ENCODE measurements at places on chromosomes 13 and 19. TPM values are rescaled to one million over a fixed set of nuclear protein-coding genes. Genes with fewer than 3 reads are reported as not detected.

GRCh38 chr13:79389026-79389425 is 17.0 kb downstream of the RBM26 start:
- no peaks in the 10 kb centered on the region for H3K27me3 ChIP-seq
- DNase-seq, result no peak
- H3K36me3 ChIP-seq, result no peaks in the 10 kb centered on the region
- H3K27ac ChIP-seq, result no peak overlapping the region
- no peak overlapping the region for H3K4me3 ChIP-seq

DNA sequence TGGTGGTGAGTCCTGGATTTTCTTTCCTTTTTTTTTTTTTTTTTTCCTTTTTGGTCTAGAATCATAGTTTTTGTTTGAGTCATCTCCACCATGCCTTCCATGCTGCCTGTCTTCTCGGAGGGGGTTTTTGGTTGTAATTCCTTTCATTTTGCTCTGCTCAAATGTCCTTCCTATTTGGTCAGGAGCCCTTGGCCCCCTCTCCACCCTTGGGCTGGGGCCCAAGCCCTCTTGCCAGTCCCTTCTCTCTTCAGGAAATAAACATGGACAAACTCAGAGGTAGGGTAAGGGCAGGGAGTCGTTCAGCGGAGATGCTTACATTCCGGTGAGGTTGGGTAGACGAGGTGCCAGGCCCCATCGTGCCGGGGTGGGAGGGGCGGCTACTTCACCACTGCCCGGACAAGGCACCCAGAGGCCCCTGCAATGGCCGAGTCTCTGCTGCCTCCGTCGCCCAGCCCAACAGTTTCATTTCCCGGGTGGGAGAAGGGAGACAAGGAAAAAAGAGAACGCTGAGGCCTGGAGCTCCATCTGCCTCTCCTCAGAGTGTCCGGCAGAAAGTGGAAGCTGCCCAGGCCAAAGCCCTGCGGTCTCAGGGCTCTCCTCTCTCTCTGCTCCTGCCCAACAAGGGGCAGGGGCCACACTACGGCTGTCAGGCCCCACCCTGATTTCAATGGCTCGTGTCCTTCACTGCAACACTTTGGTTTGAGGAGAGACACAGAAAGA is 12.7 kb downstream of the ZNF574 start:
- no peak for DNase-seq
- peaks cover 2% of the 10 kb centered on the region for H3K36me3 ChIP-seq

GRCh38 chr13:80945328-80945727 is 604.4 kb upstream of the SPRY2 start:
- no peak overlapping the region for H3K4me3 ChIP-seq
- no peaks in the 10 kb centered on the region for H3K4me1 ChIP-seq
- no peak for DNase-seq
- H3K27ac ChIP-seq, result no peak overlapping the region

DNA sequence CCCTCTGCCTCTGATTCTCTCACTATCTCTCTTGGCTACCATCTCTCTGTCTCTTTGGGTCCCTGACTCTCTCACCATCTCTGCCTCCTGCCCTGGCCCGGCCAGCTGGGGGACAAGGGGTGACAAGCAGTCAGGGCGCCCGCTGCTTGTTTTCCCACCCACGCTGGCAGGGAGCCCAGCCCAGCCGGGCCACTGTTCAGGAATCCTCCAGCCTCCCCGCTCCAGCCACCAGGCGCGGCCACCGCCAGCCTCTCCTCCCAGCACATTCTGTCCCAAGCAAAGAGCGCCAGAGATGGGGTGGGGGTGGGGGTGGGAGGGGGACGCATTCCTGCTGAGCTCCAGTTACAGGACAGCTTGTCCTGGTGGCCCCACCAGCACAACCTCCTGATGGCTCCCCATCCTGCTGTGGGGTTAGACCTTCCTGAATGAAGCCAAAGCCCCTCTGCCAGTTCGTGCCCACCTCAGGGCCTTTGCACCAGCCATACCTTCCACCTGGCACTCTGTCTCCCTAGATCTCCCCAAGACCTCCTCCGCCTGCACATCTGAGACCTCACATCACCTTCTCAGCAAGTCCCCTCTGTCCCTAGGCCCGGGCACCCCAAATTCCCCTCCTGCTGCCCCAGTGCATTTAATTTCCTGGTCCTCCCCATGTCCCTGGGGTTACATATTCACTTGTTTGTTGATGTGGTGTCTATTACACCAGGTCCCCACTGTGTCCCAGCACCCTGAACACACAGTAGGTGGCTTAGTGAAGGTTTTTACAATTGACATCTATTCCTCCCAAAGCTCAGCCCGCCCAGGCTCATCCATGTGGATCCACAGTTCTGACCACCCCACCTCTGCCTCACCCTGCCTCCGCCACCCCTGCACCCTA is 12.5 kb downstream of the ARRDC2 start:
- DNase-seq, result no peak
- H3K4me1 ChIP-seq, result peaks cover 68% of the 10 kb centered on the region
- no peaks in the 10 kb centered on the region for H3K27me3 ChIP-seq
- no peak overlapping the region for H3K4me3 ChIP-seq
- H3K36me3 ChIP-seq, result peaks cover 1% of the 10 kb centered on the region

DNA sequence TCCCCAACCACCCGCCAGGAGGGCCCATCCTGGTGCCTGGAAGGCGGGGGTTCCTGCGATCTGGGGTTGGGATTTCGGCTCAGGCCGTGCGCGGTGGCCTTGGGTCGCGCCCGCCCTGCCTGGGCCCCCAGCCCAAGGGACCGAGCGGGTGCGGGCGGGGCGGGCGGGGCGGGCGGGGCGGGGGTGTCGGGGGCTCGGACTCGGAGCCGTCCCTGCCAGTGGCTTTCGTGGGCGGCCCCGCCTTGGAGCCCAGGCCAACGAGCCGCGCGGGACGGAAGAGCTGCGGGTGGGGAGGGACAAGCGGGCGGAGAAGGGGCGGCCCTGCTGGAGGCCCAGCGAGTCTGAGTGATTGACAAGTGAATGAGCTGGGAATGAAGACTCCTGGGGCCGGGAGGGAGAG is 24.6 kb upstream of the ZNF729 start:
- H3K36me3 ChIP-seq, result no peaks in the 10 kb centered on the region
- no peak overlapping the region for H3K4me3 ChIP-seq
- H3K4me1 ChIP-seq, result no peaks in the 10 kb centered on the region
- H3K27me3 ChIP-seq, result no peaks in the 10 kb centered on the region
- no peak overlapping the region for H3K27ac ChIP-seq
- DNase-seq, result no peak

DNA sequence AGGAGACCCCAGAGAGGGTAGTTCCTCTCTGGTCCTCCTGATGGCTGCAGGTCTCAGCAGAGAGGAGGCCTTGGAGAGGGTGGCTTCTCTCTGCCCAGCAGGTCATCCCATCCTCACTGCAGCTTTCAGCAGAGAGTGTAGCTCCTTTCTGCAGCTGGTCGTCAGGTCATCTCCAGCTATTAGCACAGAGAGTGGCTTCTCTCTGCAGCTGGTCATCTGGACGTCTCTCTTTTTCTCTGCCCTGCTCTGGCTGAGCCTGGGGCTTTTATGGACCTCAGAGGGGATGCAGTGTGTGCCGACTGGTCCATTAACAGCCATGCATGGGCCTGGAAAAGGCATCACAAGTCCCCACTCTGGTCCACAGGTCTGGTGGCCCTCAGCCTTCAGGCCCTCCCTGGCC is 20.3 kb downstream of the TNFSF9 start:
- no peak overlapping the region for H3K27ac ChIP-seq
- no peak for DNase-seq
- no peaks in the 10 kb centered on the region for H3K27me3 ChIP-seq
- peaks cover 17% of the 10 kb centered on the region for H3K4me1 ChIP-seq

GRCh38 chr13:47146136-47146535 is 249.3 kb upstream of the HTR2A start:
- no peaks in the 10 kb centered on the region for H3K27me3 ChIP-seq
- H3K27ac ChIP-seq, result no peak overlapping the region
- no peaks in the 10 kb centered on the region for H3K4me1 ChIP-seq
- H3K4me3 ChIP-seq, result no peak overlapping the region

GRCh38 chr13:76874479-76874878 is 11.7 kb downstream of the KCTD12 start:
- no peak overlapping the region for H3K4me3 ChIP-seq
- no peaks in the 10 kb centered on the region for H3K36me3 ChIP-seq
- H3K4me1 ChIP-seq, result peaks cover 9% of the 10 kb centered on the region
- no peak for DNase-seq
- no peaks in the 10 kb centered on the region for H3K27me3 ChIP-seq
- H3K27ac ChIP-seq, result no peak overlapping the region

DNA sequence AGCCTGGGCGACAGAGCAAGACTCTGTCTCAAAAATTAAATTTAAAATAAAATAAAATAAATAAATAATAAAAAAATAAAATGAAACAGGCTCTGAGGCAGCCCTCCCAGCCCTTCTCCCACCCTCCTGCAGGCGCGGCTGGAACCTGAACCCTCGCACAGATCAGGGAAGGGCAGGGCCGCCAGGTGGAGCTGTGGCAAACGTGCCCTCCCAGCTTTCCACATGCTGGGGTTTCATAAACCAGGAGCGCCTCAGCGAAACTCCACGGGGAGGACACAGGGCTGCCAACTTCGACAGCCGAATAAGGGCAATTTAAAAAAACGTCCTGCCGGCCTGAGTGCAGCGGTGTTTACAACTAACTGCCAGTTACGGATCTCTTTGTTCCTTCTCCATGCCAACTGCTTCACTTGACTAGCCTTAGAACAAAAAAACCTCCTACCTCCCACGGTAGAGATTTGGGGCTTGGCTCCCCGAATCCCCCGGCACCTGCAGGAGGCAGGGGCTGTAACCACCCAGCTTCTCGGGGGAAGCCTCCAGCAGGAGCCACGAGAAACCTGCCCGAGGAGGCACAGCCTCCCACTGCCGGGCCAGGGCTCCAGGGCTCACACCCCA is 15.9 kb downstream of the ZNF787 start:
- H3K27me3 ChIP-seq, result no peaks in the 10 kb centered on the region
- H3K4me1 ChIP-seq, result peaks cover 9% of the 10 kb centered on the region
- peak; percentile 37 for DNase-seq
- H3K4me3 ChIP-seq, result no peak overlapping the region
- H3K36me3 ChIP-seq, result peaks cover 17% of the 10 kb centered on the region
- no peak overlapping the region for H3K27ac ChIP-seq

GRCh38 chr13:27792393-27793218 is at the start of gene GSX1:
Gene GSX1, plus strand, starts transcription at chr13:27792483. Its CDS starts 208 bp downstream, at chr13:27792691.
- DNase-seq, result peak; percentile 52
- H3K4me1 ChIP-seq, result peaks cover 34% of the 10 kb centered on the region
- H3K27ac ChIP-seq, result no peak within 1 kb of the TSS
- H3K4me3 ChIP-seq, result peak within 1 kb of the TSS; percentile 61
- H3K27me3 ChIP-seq, result peaks cover 52% of the 10 kb centered on the region

DNA sequence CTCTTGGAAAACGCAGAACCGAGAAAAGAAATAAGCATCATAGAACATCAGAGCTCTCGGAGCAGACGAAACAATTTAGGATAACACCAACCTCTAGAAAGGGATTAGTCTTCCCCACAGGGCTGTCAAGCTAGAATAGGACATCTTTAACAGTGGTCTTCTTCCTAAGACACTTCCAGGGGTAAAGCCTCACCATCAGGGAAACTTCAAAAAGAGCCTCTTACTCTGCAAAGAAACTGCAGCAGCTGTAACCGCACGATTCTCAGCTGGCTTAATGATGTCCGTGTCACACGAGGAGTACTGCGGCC is 642 bp downstream of the ZNF571 start:
- peaks cover 24% of the 10 kb centered on the region for H3K4me1 ChIP-seq
- no peaks in the 10 kb centered on the region for H3K27me3 ChIP-seq
- H3K4me3 ChIP-seq, result peak overlapping the region; percentile 92
- H3K27ac ChIP-seq, result peak overlapping the region; percentile 98

GRCh38 chr19:46350758-46351159 is 3.9 kb downstream of the PPP5C start:
- H3K4me3 ChIP-seq, result no peak overlapping the region
- H3K4me1 ChIP-seq, result peaks cover 50% of the 10 kb centered on the region
- peak overlapping the region; percentile 48 for H3K27ac ChIP-seq
- H3K27me3 ChIP-seq, result no peaks in the 10 kb centered on the region
- peaks cover 17% of the 10 kb centered on the region for H3K36me3 ChIP-seq

Gene CYP4F3
- not detected for total RNA-seq

Gene KCTD15
- 11.0 TPM for total RNA-seq

Gene NXNL1
- not detected for total RNA-seq

Gene PNMA8A
- not detected for total RNA-seq

Gene TEX29
- total RNA-seq, result not detected
